ENCODE measurements at places on chromosomes 12 and 14.
A peak's percentile ranks its signal among the peaks of the same experiment; 100 is the strongest.

- H3K27me3 ChIP-seq, result no peaks in the 10 kb centered on the region
- DNase-seq, result no peak
- H3K4me1 ChIP-seq, result peaks cover 26% of the 10 kb centered on the region
- H3K27ac ChIP-seq, result no peak overlapping the region
Observed at GRCh38 chr12:124510301-124510970, 57.0 kb downstream of the NCOR2 start.

DNA sequence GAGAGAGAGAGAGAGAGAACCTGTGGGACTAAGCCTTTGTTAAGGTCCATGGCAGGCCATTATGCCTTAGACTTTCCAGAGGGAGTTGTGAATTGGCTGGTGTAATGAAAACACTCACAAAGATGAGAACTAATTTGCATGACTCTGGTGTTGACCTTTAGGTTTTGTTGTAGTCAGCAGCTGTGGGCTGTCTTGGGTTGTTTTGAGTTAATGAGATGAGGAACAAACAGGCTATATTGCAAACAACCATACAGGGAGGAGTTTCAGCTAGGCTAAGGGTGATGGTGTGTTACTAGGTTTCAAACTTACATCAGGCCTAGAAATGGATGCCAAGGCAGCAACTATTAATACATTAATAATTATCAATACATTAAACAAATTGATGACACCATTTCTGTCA, 26.3 kb downstream of the ATXN7L3B start:
- H3K27ac ChIP-seq, result no peak overlapping the region
- no peak overlapping the region for H3K4me3 ChIP-seq
- peaks cover 2% of the 10 kb centered on the region for H3K27me3 ChIP-seq
- H3K4me1 ChIP-seq, result no peaks in the 10 kb centered on the region
- DNase-seq, result no peak

DNA sequence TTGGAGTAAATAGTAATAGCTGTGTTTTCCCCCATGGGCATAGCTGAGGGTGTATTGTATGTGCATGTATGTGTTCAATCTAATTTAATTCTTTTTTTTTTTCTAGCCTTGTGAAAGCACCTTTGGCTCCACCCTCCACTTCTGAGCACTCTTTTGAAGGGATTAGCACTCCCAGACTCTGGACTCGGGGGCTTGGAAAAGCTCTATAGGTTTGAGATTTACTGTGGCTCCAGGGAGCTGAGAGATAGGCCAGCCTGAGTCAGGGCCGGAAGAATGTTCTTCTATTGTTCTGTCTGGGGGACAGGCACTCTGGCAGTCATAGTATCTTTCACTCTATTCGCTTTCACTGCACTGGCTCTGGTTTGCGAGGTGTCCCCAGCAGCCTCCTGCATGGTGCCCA, 540.0 kb upstream of the TBX3 start:
- H3K36me3 ChIP-seq, result no peaks in the 10 kb centered on the region
- no peaks in the 10 kb centered on the region for H3K27me3 ChIP-seq
- DNase-seq, result no peak
- no peak overlapping the region for H3K27ac ChIP-seq
- H3K4me3 ChIP-seq, result no peak overlapping the region
- no peaks in the 10 kb centered on the region for H3K4me1 ChIP-seq

- H3K4me3 ChIP-seq, result no peak overlapping the region
- H3K27ac ChIP-seq, result no peak overlapping the region
- DNase-seq, result no peak
- H3K36me3 ChIP-seq, result no peaks in the 10 kb centered on the region
- H3K27me3 ChIP-seq, result no peaks in the 10 kb centered on the region
Observed at GRCh38 chr14:96205978-96206360, 1.3 kb downstream of the BDKRB2 start.

- H3K4me3 ChIP-seq, result no peak overlapping the region
- H3K4me1 ChIP-seq, result peaks cover 5% of the 10 kb centered on the region
- DNase-seq, result no peak
- no peak overlapping the region for H3K27ac ChIP-seq
- H3K36me3 ChIP-seq, result no peaks in the 10 kb centered on the region
Observed at GRCh38 chr14:102941419-102942011, 19.1 kb downstream of the AMN start.

GRCh38 chr12:45232146-45232755, 16.4 kb downstream of the ANO6 start:
- H3K4me1 ChIP-seq, result no peaks in the 10 kb centered on the region
- H3K27ac ChIP-seq, result no peak overlapping the region
- no peaks in the 10 kb centered on the region for H3K36me3 ChIP-seq
- DNase-seq, result no peak

GRCh38 chr14:29102266-29102665, 335.7 kb downstream of the FOXG1 start:
- DNase-seq, result no peak
- no peaks in the 10 kb centered on the region for H3K36me3 ChIP-seq
- H3K4me1 ChIP-seq, result no peaks in the 10 kb centered on the region
- H3K27me3 ChIP-seq, result no peaks in the 10 kb centered on the region
- no peak overlapping the region for H3K4me3 ChIP-seq
- no peak overlapping the region for H3K27ac ChIP-seq

- H3K4me1 ChIP-seq, result peaks cover 63% of the 10 kb centered on the region
- no peaks in the 10 kb centered on the region for H3K36me3 ChIP-seq
- no peak for DNase-seq
- H3K4me3 ChIP-seq, result no peak overlapping the region
- no peaks in the 10 kb centered on the region for H3K27me3 ChIP-seq
- H3K27ac ChIP-seq, result peak overlapping the region; percentile 11
Observed at GRCh38 chr12:54988402-54989054, 4.0 kb upstream of the TESPA1 start.
